ENCODE measurements at places on chromosomes 12 and 14.

DNA sequence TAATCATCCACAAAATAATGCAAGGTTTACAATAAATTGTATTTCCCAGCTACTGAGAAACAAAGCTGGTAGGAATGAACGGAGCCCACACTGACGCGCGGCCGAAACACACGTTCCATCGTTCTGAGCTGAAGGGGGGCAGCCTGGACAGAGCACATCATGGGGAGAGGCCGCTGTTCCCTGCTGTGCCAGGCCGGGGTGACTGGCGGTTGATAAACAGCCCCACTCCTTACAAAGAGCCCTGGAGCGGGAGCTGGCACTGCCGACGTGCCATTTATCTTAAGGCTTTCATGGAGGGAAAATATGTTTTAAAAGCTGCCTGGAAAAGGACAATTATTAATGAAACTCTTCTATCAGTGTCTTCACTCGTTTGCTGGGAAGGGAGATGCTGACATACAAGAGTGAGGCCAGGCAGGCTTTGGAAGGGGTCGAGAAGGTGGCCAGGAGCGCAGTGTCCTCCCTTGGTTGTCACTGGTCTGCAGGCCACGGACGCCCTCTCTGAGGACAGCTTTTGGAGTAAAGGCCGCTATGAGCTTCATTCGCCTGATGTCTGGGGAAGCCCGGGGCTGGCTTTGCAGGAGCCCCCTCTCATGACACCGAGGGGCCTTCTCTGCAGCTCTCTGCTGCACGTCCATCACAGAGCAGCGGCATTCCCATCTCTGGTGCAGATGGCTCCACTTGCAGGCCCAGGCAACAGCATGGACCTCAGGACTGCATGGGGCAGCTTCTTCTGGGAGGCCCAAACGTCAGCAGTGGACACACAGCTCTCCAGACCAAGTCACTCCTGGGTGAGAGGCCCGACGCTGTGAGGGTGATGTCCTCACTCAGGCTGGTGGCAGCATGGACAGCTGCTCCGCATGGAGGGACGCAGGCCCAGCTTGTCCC, 355.3 kb upstream of the SFSWAP start:
- no peak for DNase-seq

DNA sequence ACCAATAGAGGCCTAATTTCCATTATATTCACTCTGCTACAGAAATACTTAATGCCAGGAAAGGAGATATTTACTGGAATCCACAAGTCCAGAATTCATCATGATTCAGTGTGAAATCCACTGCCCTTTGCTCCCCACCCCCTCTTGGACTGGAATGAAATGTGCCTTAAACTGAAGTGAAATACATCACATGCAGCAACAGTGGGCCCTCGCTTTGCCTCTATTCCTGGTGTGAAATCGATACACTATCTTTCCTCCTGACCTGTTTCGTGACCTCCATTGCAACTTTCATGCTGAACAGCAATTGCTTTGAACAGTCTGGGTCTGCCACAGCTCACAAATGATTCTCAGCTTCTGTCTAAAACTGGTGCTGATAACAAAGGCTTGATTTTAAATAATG, 100.6 kb downstream of the NPAS3 start:
- DNase-seq: no peak

DNA sequence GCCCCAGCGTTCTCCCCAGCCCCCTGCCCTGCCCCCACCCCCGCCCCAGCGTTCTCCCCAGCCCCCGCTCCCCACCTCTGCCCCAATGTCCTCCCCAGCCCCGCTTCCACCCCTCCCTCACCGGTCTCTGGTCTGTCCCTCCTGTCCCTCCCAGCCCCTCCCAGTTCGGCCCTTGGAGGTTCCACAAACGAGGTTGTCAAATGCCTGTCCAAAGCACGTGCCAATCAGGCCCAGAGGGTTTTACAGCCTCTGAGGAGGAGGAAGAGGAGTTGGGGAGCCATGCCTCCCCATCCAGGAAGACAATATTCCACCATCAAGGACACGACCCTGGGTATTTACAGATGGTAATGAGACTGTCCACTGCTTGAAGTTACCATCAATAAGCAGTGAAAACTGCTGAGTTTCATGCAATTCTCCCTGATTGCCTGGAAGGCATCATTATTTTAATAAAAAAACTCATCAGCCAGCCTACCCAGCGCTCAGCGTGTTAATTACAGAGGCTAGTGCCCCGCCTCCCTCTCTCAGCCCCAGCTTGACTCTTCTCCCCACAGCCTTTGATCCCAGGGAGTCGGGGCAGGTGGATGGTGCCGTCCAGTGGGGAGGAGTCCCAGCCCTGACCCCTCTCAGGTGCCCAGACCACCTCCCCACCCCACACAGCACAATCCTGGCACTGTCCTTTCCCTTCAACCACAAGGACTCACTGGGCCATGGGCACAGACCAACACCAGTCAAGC, 30.6 kb upstream of the C14orf180 start:
- DNase-seq: no peak

- no peak for DNase-seq
Measured at GRCh38 chr12:110371408-110372055, 32.0 kb downstream of the ANAPC7 start.

DNA sequence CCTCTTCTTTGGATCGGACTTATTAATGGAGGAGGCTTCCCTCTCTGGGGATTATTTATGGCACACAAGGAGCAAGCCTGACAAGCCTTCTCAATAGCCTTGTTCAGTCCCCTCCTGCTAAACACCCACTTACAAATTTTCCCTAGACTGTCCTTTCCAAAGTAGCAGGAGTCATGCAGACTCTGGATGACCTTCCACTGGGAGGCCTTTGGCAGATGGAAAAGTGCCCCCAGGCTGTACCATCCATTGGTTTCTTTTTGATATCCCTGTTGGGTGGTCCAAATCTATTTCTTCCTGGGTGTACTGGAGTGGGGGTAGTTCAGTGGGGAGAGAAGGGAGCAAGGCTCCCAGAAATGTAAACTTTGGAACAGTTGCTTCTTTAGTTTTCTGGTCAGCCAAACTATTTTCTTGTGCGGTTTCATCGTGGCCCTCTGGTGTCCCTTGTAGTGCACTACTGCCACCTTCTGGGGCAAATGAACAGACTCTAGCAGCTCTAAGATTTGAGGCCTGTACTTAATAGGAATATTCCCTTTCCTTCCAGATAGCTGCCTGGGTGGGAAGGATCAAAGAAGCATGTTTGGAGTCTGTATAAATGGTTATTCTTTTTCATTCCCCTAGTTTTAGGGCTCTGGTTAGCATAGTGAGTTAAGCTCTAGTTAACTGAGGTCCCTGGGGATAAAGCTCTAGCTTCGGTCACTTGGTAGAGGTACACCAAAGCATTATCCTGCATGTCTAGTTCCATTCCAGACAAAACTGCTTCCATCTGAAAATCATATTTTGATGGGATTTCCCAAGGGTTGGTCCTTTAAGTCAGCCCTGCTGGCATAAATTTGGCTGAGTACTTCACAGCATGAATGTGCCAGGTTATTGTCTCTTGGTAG, 409.5 kb downstream of the SLC6A15 start:
- DNase-seq: no peak

GRCh38 chr14:105107781-105108515, 42.7 kb upstream of the GPR132 start:
- DNase-seq: no peak

DNA sequence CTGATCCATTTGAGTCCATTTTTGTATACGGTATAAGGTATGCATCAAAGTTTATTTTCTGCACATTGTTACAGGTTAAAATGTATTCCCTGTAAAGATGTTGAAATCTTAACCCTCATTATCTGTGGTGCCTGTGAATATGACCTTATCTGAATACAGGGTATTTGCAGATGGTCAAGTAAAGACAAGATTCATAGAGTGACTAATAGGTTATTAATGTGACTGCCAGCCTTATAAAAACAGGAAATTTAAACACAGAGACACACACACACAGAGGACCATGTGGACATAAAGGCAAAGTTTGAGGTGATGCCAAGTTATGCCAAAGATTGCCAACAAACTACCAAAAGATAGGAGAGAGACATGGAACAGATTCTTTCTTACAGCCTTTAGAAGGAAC, 347.2 kb upstream of the DCN start:
- no peak for DNase-seq

DNA sequence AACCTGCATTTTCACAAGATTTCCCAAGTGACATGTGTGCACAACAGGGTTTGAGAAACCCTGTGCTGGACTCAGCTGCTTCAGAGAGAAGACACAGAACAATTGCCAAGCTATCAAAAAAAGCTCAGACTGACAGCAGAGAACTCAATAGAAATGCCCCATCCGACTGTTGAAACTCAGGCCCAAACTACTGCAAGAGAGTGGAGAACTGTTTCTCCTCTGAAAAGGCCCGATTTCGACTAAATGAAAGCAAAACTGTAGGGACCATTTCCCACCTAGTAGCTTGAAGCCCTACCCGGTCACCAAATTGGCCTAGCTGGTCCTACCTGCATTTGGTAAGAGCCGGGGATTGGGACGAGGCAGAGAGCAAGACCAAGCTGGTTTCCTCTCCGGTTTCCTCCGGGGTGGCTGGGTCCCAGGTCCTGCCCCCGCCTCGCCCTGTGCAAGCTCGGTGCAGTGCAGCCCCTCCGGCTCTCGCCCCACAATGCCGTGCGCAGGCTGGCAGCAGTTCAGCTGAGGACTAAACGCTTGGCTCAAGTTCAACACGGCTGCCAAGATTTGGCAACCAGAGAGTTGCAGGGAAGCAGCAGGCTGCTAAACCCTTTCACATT, 1180.6 kb downstream of the VRK1 start:
- peak; percentile 62 for DNase-seq

DNA sequence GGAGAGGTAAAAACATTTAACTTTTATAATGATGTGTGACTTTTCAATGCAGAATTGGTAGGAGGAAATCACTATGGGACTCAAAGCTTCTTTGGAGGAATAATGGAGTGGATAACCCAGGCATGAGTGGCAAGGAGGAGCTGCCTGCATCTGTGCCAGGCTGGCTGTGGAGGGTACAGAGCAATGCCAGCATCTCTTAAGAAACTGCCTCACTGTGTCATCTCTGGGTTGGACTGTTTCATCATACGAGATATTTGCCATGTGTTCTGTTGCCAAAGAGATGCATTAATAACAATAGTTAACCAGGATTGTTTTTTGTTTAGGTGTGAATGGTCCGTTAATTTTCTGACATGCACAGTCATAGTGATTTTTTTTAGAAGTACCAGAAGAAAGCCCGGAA, 183.7 kb upstream of the NTF3 start:
- no peak for DNase-seq
